Renal cortex interstitium (tissue), 15 donors: ENCODE measurements at places on chromosomes 4 and X. TPM values are rescaled to one million over a fixed set of nuclear protein-coding genes. Genes with fewer than 3 reads are reported as not detected.

FAT4 gene
- 29.4 TPM for polyA plus RNA-seq

- peak; percentile 11 for DNase-seq
Observed at GRCh38 chr4:98994474-98995182, 893 bp upstream of the METAP1 start.

- DNase-seq: no peak
Observed at GRCh38 chr4:144572660-144573059, 73.3 kb upstream of the HHIP start.

DNA sequence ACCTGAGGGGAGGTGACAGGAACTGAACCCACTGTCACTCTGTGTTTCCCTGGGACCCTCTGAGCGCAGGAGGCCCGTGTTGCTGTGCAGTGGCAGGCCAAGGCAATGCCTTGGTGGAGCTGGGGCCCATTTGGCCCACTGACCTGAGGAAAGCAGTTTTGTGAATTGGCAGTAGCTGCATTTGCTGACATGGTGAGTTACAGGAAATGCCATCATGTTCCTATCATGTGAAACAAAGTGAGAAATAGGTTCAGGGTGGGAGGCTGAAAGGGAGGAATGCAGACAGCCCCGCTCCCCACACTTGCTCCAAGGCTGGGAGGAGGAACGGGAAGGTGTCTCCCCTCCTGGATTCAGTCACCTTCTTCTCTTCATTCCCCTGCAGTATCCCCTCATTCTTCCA, 146.1 kb downstream of the PTTG2 start:
- no peak for DNase-seq

DNA sequence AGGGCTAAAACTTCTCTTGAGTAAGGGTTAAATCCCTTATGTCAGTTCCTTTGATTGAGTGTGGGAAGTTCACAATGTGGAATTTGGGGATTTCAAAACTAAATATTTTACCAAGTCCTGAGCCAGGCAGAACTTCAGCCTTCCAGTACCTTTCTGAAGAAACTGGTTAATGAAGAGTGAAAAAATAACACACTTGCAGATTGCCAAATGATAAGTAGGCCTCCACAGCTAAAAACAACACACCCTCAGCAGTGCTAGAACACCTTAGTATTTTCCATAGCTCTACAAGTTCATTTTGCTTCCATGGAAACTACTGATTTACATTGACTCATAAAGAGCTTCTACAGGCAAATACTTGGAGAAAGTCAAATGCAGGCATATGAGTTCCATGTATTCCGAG, 326.8 kb downstream of the ZNF674 start:
- no peak for DNase-seq

DNA sequence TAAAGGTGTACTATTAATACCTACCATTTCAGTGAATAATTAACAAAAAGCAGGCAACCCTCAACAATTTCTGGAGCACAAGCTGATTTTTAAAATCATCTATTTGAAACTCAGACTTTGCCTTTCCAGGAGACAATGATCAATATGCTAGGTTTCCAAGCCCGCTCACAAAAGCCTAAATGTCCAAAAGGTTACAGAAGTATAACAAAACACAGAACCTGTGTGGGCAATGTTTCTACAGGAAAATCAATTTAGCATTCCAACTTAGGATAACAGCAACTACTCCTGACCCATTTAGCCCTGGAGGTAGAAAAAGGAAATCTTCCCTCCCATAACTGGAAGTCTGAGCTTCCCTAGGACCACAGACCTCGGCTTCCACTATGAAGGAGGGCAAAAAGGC, 3.9 kb downstream of the TAB3 start:
- no peak for DNase-seq

DNA sequence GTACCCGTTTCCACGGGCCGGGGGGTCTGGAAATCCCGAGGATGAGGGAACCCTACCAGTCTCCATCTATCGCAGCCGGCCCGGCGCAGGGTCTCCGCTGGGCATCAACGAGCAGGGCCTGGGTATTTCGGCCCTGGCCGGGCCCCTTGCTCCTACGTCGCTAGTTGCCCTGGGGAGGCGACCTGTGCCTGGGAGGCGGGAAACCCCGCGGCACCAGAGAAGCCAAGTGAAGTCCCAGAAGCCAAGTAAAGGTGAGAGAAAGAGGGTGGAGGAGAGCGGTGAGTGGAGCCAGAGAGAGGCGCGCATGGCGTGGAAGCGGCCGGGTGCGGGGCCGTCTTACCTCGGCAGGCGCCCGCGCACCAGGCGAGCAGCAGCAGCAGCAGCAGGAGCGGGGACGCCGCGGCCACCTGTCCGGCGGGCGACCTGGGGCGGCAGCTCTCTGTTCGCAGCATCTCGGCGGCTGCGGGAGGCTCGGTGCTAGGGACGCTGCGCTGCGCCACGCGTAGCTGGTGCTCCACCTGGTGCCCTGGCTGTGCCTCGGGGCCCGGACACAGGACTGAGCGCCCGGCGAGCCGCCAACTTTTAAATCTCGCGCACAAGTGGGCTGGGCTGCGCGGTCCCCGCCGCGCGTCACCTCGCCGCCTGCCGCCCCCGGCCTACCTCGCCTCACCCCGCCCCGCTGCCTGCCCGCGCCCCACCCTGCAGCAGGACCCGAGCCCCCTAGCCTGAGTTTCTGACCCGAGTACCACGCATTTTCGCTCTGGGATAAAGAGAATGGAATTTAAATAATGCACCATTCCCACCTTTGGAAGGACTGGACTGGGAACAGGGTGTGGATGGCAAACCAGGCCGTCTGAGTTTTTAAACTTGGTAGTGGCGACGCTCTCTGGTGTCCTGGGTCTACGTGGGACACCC, at the start of gene NMU:
TSS of gene NMU (minus strand) at position 558 of the 915 bp plus-strand sequence. CDS start at position 452, 106 bp downstream.
- no peak for DNase-seq

- no peak for DNase-seq
Observed at GRCh38 chr4:117770269-117771102, 263.8 kb upstream of the NDST3 start.
